ENCODE measurements at places on chromosomes 2 and 18.
A peak's percentile ranks its signal among the peaks of the same experiment; 100 is the strongest.

- DNase-seq, result no peak
Measured at GRCh38 chr2:64374686-64375085, 79.3 kb upstream of the LGALSL start.

GRCh38 chr2:42562474-42563144, 5.8 kb upstream of the MTA3 start:
- DNase-seq, result peak; percentile 75

DNA sequence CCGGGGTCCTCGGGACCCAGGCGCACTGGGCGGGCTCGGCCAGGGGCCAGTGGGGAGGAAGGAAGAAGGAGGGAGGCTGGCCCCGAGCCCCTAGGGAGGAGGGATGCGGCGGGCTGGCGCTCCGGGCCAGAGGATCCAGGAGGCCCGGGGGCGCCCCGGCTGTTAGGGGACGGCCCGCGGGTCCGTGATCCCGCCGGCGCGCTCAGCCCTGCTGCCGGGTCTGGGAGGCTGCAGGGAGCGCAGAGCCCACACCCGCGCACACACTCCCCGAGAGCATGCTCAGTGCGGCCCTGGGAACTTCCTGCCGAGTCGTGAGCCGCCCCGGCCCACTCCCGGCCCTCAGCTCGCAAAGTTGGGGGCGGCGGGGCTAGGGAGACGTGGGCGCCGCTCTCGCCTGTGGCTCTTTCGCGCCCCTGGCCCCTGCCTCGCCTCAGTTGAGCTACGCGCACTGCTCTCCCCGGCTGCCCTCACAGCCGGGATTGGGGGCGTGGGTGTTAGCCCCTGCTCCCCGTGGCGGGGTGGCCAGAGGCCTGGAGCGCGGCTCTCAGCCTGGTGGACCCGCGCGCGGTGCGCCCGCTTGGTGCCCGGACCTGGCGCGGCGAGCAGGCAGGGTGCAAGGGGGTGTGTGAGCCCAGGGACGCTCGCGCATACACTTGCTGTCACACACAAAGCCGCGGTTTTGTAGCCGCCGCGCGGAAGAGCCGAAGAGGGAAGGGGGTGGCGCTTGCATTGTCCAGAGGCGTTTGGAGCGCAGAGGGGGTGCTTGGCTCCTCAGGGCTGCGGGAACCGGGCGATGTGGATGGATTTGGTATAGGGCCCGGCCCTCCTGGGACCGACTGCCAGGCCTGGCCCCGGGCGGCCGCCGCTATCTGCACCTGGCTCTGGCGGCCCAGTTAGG, 132.9 kb upstream of the MGAT5 start:
- peak; percentile 43 for DNase-seq

DNA sequence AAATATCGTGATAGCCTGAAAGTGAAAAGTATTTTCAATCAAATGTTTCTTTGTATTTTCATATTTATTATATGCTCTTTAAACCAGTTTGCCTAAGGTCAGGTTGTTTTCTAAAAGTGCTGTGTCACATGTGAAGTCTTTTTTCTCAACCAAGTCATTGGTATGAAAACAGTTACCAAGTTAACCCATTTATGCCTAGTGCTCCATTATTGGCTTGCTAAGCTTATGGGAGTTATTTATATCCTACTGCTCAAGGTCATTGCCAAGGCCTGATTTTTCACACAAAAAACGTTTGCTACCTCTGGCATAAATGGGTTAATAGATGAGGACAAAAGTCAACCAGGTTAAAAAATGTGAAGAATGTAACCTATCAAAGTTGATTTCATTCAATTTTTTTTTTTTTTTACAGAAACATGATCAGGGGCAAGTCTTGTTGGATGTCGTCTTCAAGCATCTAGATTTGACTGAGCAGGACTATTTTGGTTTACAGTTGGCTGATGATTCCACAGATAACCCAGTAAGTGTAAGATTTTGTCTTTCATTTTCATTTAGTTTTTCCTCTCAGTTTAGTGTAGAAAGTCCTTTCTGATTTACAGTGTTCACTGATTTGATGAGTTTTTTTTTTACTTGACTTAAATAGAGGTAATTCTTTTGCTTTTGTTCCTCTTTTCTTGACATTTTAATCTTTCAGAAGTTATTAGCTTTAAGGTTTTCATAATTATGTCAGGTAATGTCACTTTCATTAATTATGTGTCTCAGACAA, 102.6 kb downstream of the PTPN4 start:
- no peak for DNase-seq

GRCh38 chr2:18156002-18156401, 277.5 kb downstream of the KCNS3 start:
- DNase-seq, result no peak

DNA sequence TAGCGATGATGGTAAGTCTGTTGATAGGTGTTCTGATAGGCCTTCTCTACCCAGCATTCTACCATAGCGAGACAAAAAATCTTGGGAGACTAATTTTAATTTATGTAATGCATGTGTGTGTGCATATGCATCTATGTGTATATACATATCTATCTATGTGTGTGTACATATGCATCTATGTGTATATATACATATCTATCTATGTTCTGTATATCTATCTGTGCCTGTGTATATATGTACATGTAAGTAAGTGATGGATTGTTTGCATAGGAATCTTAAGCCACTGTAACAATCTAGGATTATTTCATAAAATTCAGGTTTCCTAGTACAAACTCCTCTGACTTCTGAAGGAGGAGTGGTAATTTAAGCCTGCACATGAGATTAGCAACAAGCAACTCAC, 197.2 kb upstream of the PXDN start:
- DNase-seq, result no peak

- DNase-seq, result no peak
Measured at GRCh38 chr2:167826906-167827305, 420.5 kb downstream of the STK39 start.

DNA sequence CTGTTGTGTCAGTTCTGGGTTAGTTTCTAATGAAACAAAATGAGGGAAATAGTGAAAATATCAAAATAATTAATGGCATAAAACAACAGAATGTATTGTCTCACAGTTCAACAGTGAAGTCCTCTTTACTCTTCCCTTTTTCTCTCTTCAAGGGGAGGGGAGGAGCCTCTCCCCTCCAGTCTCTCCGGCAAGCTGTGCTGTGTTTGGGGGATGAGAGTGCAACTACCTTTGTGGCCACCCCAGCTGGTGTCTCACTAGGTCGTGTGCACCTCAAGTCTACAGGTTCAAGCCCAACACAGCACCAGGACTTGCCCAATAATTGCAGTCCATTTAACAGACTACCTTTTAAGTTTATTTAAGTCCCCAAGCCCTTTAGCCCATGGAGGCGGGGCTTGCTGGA, 271.7 kb upstream of the DOK6 start:
- DNase-seq, result no peak

- DNase-seq, result no peak
Measured at GRCh38 chr18:79989195-79989497, 783 bp upstream of the TXNL4A start.

GRCh38 chr2:63861220-63861822, 19.6 kb downstream of the UGP2 start:
- DNase-seq, result peak; percentile 33

DNA sequence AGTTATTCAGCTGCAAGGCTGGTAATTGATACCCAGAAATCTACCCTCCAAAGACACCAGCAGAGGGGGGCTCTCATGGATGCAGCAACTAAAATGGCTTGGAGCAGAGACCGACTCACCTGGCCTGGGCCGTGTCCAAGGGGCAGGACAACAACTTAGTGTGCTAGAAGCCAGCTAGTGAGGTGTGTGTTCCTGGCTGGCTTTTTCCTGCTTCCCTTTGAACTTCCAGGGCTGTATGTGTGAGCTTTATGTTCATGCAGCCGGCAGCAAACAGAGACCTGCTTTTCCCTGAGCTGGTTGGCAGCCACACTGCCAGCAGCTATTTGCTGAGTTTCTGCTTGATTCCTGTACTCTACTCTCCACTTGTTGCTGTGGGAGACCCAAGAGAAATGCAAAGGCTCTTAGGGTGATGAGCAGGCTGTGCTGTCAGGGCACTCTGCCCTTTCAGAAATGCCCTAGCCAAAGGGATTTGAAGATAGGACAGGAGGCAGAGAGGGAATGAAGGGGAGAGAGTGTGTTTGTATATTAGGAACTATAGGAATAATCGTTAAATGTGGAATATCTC, 23.7 kb upstream of the GRP start:
- no peak for DNase-seq

DNA sequence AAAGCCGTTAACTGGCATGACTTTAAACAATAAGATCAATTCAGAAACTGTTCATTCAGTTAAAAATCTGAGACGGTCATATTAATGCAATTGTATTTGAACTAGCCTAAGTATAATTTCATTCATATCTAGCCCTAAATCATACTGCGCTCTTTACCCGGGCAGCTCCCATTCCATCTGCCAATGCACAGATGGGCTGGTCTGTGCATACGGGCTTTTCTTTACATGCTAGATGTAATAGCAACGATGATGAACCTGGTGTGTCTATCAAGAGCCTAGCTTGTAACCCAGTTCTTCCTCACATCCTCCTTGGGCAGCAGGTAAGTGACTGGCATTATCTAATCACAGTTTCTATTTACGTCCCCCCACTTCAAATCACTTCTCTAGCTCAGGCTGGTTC, 631.5 kb upstream of the KLHL29 start:
- DNase-seq, result no peak

DNA sequence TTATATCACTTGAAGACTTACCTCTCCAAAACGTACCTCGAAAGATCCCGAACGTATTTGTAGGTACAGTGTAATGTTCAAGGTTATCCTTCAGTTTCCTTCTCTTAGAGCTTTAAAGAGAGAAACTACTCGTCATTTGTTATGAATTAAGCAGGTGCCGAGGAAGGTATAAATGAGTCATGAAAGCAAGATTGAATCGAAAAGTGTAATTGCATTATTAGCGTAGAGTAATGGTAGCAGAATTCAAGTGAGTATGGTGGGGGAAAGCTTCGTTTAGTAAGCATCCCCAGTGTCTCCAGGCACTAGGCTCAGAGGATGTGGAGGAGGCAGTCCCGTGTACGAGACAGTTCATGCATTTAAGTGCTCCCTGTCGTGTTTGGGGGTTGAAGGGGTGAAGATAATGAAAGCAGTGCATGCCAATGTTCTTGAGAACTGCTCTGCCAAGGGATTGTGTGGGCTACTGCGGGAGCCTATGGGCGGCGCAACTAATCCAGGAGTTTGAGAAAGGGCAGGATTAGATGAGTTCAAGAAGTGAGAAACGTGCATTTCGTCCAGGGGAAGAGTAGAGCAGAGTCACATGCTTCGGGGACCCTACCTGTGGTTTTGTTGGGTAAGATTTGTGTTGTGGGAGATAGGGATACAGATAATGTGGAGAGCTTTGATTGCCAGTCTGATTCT, 858 bp downstream of the POLR1B start:
- peak; percentile 7 for DNase-seq

DNA sequence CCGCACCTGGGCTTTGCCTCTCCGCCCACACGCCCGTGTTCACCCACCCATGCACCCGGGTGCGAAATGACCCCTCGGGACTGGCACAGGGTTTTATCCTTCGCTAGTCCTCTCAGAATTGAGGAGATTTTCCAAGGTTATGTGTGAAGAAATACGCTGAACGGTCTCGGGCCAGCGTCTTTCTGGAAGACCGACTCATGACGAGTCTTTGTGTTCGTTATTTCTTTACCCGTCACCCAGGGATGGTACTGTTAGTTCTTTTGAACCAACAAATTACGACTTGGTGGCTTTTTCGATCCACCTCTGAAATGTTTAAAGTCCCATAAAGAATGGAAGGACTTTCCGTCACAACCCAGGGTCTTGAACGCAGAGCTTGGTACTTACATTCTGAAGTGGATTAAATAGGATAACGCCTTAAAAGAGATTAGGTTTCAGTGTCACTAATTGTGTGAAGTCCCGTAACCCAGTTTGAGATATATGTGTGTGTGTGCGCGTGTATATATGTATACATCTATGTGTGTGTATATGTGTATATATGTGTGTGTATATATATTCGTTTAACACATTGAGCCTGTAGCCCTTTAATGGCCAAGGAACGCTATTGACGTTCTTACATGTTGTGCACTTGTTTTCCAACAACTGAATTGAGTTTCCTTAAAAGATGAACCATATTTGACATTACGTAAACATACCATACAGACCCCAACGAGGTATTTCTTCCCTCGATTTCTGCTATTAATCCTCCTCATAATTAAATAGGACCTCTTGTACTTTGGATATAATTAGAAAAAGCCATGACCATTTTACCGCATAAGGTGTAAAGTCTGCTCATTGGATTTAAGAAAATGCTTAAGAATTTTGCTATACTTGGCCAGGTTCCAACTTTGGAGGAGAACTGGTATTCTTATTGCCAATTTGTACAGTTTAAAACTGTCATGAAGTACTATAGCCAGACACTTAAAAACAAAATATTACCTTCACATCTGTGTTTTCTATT, 889 bp downstream of the ZC3H15 start:
- peak; percentile 21 for DNase-seq

DNA sequence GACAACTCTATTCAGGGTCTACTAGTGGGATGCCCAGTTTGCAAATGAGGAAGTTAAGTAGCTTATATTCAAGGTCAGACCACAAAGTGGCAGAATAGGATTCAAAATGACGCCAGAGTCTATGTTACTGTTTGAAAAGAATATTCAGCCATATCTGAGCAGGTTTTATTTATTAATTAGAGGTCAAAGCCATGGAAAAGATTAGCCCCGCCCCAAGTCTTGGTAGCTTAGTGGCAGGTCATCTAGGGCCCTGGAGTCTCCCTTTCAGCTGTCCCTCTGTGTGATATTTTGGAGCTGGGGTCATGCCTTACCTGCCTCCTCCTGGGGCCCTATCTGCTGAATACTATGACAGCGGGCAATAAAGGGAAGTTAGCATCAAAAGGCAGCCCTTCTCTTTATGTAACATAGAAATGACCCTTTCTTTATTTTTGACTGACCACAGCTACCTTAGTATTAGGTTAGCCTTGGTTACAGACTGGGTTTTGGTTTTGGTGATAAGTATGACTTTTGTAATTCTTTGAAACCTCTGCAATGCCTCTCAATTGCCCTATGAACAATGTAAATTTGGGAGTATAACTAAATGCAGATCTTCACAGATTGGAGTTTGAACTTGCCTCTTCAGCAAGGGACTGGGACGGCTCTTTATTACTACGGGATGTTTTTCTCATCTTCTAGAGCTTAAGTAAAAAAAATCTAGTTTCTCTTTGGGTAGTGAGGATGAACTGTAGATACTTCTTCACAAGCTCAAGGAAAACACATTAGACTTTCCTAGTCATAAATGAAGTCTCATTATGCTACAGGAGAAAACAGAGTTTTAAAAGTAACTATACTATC, 153.0 kb upstream of the ITGA4 start:
- no peak for DNase-seq

DNA sequence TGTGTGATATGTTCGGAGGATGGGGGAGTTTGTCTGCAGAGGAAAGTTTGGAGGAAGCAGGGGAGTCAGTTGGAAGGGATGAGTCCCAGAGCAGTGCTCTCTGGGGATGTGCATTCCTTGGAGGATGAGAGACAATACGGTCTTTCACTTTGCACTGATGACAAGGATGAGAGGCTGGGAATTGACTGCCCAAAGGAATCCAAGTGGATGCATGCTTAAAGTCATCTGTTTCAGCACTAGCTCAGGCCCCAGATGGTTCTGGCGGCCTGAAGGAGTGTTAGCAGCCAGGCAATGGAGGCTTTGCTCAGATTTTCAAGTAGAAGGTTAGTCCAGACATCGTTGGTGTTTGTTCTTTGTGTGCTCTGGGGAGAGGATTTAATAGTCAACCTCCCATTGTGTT, 100.2 kb downstream of the CRIM1 start:
- DNase-seq, result no peak
